ENCODE measurements at places on chromosomes 5 and 9. TPM values are rescaled to one million over a fixed set of nuclear protein-coding genes. Genes with fewer than 3 reads are reported as not detected.
A peak's percentile ranks its signal among the peaks of the same experiment; 100 is the strongest.

Gene PDZD2
- 10.3 TPM for total RNA-seq

DNA sequence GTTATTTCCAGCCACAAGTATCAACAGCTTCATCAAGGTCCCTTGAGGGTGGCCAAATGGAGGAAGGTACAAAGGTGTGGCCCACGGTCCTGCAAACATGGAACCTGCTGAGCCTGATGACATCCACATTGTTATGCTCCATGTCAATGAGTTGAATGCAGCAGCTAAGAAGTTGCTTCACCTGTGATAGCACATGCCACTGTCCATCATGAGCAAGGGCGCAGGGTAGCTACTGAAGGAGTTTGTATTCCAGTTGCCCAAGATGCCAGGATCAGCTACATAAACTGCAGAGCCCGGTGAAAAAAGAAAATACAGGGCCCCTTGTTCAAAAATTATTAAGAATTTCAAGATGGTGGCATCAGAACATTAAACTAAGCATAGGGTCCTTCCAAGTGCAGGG is 24.2 kb downstream of the LSM11 start:
- no peak for DNase-seq

DNA sequence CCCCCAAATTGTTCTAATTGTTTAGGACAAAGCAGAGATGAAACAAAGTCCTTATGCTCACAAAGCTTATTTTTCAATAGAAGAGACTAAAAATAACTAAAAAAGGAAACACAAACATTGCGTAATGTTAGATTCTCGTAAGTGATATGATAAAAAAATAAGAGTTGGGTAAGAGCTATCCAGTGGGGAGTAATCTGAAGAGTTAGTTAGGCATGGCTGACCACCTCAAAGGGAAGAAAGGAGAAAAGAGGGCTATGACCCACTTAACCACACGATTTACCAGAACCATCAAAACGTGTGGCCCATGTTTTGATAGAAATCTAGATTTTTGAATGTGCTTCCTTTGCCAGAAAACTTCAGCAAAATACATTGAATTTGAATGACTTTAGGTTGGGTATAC is 1296.8 kb upstream of the NUDT12 start:
- no peak for DNase-seq

Gene IRGM
- not detected for total RNA-seq

DNA sequence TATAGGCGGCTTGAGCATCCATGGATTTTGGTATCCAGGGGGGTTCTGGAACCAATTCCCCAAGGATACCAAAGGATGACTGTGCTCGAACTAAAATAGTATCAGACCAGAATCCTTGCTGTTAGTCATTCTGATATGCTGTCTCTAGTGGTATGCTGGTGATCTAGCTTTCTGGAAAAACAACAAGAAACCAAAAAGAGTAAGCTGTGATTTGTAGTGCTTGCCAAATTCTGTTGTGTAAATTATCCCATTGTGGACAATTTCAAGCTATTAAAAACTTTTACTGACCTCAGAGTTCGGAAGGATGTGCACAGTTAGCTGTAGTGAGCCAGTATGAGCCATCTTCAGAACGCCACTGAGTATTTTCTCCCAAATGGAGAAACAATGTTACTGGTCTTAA is 99.0 kb upstream of the FBN2 start:
- DNase-seq, result peak; percentile 54

DNA sequence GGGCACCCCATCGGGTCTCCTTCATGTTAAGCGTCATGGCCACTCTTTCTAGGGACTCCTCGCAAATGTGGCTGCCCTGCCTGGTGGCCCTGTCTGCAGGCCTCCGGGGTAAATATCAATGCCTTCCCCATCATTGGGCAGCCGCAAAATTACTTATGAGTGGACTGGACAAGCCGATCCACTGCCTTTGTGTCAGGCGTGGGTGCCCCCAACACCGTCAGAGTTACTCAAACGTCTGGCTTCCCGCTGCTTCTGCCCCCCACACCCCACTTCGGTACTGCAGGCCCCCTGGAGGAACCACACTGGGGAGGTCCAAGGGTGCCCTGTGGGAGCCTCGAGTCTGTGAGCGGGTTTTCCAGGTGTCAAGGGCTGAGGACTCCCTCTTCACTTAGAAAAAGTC is 3.8 kb downstream of the LHX3 start:
- no peak for DNase-seq

DNA sequence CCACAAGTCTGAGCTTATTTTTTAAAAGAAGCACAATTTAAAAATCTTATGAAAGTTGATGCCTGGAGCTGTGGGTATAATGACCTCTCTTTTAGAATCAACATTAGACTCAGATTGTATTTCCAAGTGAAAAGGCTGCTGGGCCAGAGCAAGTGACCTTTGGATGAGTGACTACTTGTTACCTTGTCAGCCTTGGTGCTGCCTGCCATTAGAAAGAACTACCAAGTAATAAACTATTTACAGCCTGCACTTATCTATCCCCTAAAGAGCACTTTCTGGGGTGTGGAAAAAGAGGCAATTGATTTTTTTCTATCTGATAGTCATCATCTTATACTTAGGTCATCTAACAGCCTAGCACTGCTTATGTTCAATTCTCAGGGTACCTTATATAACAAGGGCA is 134.9 kb upstream of the FBXL17 start:
- no peak for DNase-seq

Gene HNRNPA0
- 30.2 TPM for total RNA-seq

Gene UBE2R2
- 48.7 TPM for total RNA-seq

Gene SLC22A5
- 8.3 TPM for total RNA-seq

Gene PCDHB10
- 7.0 TPM for total RNA-seq

Gene CER1
- 2.8 TPM for total RNA-seq

DNA sequence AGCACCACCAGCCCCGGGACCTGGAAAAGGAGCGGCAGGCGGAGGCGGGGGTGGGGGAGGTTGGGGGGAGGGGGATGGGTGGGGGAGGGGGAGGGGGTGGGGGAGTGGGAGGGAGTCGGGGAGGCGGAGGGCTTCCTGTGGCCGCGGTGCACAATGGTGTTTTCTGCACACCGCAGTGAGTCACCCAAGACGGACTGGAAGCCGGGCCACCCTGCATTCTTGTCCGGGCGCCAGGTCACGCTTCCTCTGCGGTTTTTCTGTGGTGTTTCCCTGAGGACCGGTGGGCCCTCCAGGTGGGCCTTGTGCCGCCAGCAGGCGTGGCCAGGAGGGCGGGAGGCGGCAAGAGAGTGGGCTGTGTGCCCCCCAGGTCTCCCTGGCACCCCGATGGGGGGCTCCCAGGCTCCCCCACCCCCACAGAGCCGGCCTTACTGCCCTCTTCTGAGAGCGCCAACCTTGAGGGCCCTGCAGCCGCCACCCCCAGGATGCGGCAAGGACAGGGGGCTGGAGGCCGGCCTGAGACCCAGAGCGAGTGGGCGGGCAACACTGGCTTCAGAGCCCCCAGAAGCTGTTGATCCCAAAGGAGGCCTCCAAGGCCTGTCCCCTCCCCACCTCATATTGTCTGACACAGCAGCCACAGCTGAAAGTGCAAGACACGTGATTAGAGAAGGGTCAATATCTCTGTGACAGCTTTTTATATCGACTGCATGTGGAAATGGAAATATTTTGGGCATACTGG is 11.1 kb downstream of the EXD3 start:
- DNase-seq, result peak; percentile 91

GRCh38 chr5:168449166-168449565 is 37.1 kb upstream of the RARS1 start:
- DNase-seq, result no peak

DNA sequence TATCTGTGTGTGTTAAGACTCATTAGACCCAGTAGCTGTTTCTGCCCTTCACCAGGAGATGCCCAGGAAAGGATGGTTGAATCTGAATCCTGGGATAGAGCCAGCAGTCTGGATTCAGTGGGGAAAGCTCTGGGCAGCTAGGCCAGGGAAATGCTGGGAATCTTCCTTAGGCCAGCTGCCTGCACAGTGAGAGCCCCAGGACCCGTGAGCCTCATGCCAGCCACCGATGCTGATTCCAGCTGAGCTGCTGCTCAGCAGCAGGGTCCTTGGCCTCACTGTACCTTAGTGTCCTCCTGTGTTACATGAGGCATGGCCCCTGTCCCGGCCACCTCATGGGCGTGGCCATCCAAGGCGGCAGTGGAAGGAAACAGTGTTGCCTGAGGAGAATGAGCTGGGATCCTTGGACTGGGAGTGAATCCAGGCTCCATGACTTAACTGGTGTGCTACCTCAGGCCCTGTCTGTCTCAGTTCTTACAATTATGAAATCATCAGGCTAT is 87.1 kb downstream of the AMBP start:
- no peak for DNase-seq

DNA sequence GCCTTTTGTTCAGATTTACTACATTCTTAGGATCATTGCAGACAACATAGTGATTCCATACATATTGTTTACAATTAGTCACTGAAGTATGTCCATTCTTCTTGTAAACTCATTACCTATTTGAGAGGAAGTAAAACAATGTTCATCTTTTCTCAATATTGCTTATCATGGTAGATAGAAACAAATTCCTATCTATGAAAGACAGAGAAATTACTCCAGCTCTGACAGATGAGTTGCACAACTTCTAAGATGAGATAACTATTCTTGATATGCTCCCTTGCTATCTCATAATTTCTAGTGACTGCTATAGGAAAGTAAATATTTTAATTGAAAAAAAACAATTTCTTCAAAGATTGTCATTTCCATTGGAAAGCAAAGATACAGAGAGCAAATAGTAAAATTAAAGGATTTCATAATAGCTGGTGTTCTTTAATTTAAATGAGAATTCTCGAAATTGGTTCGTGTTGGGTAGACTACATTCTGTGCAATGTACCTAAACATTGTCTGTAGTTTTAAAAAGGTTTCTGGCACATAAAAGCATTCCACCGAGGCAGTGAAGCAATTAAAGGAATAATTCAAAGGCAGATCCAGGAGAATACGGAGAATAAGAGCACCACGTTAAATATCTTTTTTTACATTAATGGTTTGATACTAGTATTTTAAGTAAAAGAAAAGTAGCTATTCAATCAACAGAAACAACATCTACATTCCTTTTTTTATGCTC is 1029.1 kb upstream of the ACO1 start:
- no peak for DNase-seq

- no peak for DNase-seq
Measured at GRCh38 chr5:91906027-91906426, 522.9 kb upstream of the ARRDC3 start.

Gene MARCOL
- not detected for total RNA-seq

Gene RLN1
- total RNA-seq, result 0.53 TPM

Measured in astrocyte (in vitro differentiated cells and primary cell).